ENCODE measurements at places on chromosomes 7 and 10.

DNA sequence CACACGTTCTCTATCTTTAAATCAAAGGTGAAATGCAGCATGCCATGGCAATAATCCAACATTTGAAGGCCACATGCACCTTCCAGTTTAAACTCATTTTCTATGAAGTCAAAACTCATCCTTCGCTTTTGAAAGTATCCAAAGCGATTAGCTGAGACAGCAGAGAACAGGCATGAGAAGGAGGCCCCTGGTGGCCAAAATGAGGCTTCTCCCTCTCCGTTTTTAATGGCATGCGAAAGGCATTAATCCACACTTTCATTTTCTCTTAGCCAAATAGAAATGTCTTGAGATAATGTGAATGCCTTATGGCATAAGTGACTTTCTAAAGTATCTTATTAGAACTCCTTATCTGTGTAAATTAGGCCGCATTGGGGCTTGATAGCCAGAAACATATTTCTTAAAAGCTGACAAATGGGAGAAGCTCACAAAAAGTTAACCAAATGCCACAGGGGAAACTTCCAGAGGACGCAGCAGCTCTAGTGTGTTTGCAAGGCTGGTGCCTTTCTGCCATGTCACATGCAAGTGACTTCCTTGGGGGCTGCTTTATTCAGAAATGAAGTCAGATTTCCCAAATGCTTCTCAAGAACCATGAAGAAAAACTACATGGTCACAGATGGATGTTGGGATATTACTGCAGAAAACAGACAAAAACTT is 1189.6 kb downstream of the SORCS1 start:
- DNase-seq: no peak

- no peak for DNase-seq
Measured at GRCh38 chr10:3654496-3654895, 130.5 kb downstream of the KLF6 start.

DNA sequence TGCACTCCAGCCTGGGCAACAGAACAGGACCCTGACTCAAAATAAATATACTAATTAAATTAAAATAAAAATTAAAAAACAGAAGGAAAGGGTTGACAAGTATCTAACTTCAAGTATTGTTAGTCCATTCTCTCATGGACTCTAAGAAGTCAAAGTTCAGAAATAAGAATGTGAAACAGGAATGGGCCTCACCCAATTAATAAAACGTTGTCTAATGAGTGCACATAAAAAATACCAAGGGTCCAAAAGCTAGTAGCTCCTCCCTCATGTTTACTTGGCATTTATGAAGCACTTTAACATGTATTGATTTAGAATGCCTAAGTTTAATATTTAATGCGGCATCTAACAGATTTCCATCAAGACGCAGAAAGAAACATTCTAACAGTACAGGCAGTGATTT is 18.9 kb downstream of the FAM171A1 start:
- no peak for DNase-seq

GRCh38 chr7:84482476-84482875 is 287.9 kb upstream of the SEMA3A start:
- no peak for DNase-seq

DNA sequence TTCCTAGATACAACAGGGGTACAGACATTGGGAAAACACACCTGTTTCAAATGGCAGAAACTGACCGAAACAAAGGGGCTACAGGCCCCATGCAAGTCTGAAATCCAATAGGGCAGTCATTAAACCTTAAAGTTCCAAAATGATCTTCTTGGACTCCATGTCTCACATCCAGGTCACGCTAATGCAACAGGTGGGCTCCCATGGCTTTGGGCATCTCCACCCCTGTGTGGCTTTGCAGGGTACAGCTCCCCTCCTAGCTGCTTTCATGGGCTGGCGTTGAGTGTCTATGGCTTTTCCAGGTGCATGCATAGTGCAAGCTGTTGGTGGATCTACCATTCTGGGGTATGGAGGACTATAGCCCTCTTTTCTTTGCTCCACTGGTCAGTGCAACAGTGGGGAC is 248.1 kb upstream of the RHOBTB1 start:
- DNase-seq: no peak

DNA sequence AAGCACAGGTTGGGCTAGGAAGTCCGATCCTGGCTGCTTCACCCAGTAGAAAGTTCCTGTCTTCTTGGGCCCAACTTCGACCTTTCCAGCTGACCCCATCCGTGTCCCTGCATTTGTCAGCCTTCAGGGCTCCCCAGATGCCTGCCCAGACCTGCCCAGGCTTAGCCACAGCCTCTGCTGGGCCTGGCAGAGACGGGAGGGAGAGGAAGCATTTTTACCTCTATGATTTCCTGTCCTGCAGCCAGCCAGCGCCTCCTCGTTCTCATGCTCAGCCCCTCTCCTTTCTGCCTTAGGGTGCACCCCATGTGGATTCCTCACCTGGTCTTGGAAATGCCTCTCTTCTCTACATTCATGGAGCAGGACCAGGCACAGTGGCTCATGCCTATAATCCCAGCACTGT is 3.7 kb downstream of the METTL27 start:
- DNase-seq: no peak

Data from activated T-cell treated with anti-CD3 and anti-CD28 coated beads, Interleukin-2, amount 50 U/mL, for 1 hour (primary cell).